Activated CD8-positive, alpha-beta memory T cell treated with anti-CD3 and anti-CD28 coated beads, Interleukin-2, amount 10 ng/mL, durations not matched to agents 7 days and 5 days (primary cell): ENCODE measurements at places on chromosomes 16 and 17. TPM values are rescaled to one million over a fixed set of nuclear protein-coding genes. Genes with fewer than 3 reads are reported as not detected.

- DNase-seq: no peak
These were observed 12.3 kb downstream of the DNAH2 start for GRCh38 chr17:7729816-7730215.

DNA sequence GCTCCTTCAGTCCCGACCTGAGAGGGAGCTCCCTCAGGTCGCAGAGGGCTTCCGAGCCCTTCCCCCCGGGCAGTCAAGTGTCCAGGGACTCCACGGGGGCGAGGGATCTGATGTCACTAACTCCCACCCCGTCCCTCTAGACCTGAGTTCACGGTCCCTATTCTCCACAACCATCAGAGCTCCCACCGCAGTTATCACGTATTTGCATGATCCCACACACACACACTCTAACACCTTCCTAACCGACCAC, 3.7 kb upstream of the PER1 start:
- no peak for DNase-seq

DNA sequence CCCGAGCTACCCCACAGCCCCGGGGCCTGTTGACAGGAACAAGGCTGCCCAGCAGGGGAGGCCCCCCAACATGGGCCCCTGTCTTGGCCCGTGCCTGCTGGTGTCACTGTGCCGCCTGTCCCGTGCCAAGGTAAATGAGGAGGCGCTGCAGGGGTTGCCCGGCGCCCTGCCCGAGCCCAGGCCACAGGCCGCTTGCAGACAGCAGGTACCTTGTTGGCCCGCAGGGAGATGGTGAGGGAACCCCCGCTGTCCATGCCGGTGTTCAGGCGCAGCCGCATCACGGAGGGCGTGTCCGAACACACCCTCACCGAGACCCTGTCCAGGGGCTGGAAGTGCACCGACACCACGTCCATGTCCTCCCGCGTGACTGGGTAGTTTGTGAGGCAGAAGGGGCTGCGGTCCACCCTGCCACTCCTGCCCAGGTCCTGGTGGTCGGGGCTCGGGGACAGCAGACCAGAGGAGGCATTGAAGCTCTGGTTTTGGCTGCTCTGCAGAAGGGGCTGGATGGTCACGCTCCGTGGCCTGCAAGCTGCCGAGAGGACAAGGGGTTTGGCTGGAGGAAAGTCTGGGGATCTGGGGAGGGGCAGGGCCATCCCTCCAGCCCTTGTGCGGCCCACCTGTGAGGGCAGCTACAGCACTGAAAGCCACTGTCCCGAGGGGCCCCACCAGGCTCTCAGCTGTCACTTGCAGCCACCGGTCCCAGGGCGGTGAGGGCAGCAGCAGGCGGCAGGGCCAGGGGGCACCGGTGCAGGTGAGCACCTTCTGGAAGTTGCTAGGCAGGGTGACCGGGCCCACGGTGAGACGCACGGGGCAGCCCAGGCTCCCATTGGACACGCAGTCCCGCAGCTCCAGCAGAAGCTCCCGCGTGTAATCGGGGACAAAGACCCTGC, 5.6 kb downstream of the PGAP6 start:
- peak; percentile 39 for DNase-seq

GRCh38 chr16:46583036-46583435, 38.1 kb downstream of the SHCBP1 start:
- no peak for DNase-seq

DNA sequence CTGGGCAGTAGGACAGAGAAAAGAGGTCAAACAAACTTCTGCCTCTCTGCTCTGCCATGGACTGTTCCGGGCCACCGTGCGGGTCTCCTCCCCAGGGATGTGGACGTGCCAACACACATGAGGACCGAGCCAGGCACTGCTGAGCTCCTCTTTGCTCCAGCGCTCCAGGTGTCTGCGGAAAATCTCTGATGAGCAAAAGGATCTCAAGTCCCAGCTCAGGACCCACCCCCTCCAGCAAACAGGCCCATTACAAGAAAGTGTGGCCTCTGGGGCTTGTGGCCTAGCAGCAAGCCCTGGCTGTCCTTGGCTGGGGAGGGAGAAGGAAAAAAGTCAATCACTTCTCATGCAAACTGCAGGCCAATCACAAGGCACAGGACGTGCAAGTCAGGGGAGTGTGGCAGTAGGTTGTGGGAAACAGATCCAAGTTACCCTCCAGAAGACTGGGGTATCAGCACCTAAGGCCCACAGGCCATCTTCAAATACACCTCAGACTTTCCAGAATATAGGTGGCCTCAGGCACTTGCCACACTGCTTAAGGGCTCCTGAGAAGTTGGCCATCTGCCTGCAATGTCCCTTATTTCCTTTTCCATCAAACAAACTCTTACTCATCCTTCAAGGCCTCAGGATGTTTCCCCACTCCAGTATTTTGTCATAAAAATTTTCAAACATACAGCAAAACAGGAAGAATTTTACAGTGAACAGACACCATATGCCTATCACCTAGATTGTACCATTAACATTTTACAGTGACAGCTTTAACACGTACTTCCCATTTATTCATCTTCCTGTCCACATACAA, 36.0 kb upstream of the SREBF1 start:
- no peak for DNase-seq

DNA sequence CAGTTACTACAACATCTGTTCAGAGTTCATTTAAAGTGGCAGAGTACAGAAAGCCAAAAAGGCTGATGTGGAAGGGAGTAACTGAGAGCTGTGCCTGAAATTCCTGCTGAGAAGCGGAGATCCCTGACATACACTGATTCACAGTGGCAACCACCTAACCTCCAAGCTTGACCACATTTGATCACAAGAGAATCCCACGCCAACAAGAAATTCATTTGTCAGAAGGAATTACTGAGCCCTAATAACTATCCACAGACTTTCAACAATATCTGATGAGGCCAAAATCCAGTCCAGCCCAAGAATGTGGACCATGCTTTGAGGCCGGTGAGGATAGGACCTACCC, 168.5 kb upstream of the RPH3AL start:
- DNase-seq: no peak

DNA sequence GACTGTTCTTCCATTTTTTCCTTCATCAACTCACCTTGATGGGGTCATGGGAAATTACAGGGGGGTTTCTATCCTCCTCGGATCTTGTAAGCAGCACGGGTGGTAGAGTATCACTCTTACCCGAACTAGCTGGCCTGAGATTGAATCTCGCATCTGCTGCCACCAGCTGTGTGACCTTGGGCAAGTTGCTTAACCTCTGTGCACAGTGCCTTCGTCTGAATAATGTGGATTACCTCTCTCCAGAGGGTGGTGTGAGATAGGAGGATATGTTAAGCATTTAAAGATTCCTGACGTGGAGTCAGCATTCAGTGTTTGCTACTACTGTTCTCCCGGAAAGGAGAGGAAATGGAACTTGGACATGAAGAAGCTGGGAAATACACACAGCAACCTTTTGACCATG, 24.4 kb downstream of the LASP1 start:
- no peak for DNase-seq

DNA sequence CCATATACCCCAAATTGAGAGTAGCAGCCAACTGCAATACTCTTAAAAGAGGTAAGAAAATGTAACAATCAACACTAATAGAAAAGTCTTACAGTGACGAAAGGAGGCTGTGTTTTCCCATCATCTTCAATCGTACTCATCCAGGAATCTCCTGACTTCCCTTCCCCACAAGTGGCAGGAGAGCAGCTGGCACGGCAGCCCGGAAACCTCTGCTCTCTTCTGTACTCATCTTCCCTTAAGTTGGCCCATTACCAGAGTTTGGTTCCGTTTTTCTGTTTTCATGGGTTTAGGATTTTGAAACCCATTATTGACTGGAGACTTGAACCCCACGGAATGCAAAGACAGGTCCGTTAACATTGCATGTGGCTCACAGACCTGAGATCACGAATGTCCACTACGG, 11.7 kb upstream of the CD300H start:
- no peak for DNase-seq

- no peak for DNase-seq
These were observed 107.0 kb downstream of the ZFHX3 start for GRCh38 chr16:72940886-72941285.

GRCh38 chr16:15450624-15451023, 16.2 kb downstream of the BMERB1 start:
- no peak for DNase-seq

DNA sequence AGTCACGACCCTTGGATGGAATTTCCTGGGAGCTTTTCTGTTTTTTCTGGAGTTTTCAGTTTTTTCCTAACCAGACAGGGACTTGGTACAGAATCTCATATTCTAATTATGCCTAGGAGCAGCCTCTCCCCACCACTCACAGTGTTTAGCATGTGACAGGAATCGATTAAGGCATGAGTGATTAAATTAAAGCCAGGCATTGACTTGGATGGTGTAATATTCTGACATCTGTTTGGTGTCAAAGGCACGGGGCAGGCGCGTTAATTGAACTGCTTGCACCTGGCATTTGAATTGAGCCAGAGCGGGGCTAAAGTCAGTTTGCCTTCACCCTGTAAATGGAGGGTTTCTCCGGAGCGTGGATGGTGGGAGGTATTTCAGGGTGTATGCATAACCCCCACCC, 11.9 kb downstream of the MAPT start:
- no peak for DNase-seq

DNA sequence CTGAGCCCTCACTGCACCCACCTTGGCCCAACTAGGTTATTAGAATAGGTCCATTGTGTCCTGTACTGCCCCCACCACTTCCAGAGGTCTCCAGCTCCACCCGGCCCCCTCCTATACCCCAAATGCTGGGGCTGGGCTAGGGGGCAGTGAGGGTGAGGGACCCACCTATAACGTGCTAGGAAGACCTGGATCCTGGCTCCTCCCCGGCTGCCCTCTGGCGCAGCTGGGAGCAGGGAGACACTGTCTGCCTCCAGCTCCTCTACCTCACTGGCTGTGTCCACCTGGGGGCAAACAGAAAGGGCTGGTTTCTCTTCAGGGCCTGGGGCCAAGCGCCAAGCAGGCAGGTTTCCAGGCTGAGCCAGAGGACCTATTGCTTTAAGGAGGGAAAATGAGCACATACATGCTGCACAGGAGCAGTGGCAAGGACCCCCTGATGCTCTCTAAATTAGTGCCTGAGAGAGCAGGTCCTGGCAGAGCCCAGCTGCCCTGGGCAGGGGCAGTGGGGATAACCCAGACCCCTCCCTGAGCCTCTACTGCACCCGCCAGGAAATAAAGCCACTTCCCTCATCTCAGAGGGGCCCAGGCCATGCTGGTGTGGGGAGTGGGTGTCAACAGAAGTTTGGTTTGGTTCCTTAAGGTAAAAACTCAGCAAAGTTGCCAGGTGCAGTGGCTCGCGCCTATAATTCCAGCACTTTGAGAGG, 12.2 kb downstream of the TSPOAP1 start:
- peak; percentile 38 for DNase-seq

DNA sequence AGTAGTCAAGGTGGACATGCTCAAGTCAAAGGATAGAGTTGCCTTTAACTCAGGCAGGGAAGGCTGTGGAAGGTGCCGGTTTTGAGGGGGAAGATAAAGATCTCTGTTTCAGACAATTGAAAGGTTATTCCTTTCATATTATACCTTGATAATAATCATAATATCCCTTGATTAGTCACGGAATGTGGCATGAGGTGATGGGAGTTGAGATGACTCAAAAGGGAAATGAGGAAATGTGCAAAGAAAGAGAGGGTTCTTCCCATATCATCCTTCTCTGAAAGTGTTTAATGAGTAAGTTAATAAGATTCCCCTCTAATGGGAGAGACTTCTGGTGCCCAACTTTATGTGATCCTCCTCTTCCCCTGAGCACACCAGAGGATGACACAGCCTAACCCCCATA, 43.1 kb upstream of the HS3ST2 start:
- DNase-seq: no peak

GRCh38 chr16:5763176-5763575, 665.6 kb upstream of the EEF2KMT start:
- DNase-seq: no peak

DNA sequence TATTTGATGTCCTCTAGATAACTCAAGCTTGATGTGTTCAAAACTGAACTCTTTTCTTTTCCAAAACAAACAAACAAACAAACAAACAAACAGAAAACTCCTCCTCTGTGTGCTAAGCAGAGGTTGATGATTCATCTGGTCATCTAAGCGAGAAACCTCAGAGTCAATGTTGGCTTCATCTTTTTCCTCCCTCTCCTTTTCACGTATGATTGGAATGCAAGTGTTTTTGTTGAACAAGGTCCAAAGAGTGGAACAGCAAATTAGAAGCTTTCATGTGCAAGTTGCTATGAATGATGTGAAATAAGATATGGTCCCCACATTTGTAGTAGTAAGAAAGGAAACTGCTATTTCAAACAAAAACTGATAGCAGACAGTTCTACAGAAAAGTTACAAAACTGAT, 52.5 kb downstream of the TBX4 start:
- no peak for DNase-seq

DNA sequence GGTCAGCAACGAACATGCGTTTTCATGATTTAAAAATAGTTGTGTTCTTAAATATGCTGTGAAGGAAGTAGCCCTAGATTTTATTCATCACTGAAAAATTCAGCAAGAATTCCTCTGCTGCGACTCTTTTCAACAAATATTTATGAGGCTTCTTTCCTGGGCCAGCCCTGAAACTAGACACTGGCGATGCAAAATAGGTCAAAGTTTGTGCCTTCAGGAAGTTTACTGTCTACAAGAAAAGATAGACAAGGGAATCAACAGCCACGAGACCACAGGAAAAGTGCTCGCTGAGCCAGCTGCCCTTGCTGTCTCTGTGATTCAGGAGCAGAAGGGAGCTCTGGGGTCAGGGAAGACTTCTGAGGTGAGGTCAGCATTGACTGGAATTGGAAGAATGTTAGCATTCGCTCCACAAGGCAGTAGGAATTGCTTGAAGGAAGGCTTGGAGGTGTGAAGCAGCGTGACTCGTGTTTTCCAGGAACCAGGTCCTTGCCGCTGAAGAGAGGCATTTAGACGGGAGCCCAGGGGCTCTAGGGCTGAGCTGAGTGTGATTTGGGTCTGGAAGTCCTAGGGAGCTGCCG, 1.9 kb upstream of the RPL26 start:
- no peak for DNase-seq

GRCh38 chr17:63423251-63423950, 22.7 kb downstream of the CYB561 start:
- DNase-seq: no peak

- no peak for DNase-seq
These were observed 52.4 kb upstream of the NLK start for GRCh38 chr17:27990100-27990499.

GRCh38 chr17:45841186-45841585, 3.5 kb upstream of the SPPL2C start:
- no peak for DNase-seq

- DNase-seq: no peak
These were observed 71.6 kb downstream of the RAI1 start for GRCh38 chr17:17752821-17753321.

GRCh38 chr16:53612003-53612402, 91.7 kb downstream of the RPGRIP1L start:
- DNase-seq: no peak

FSCN2 gene
- 0.41 TPM for total RNA-seq

TLCD1 gene
- 5.6 TPM for total RNA-seq

ZNF423 gene
- not detected for total RNA-seq

SLC38A8 gene
- total RNA-seq: not detected

PRR11 gene
- total RNA-seq: 69.8 TPM

FNDC8 gene
- total RNA-seq: not detected

DNAAF1 gene
- total RNA-seq: not detected

HELZ gene
- 102 TPM for total RNA-seq

ENGASE gene
- total RNA-seq: 42.9 TPM

TBX2 gene
- not detected for total RNA-seq

GLP2R gene
- not detected for total RNA-seq

SPN gene
- 329 TPM for total RNA-seq

TMEM106A gene
- total RNA-seq: 13.8 TPM

TNFRSF17 gene
- not detected for total RNA-seq

FGF11 gene
- 4.1 TPM for total RNA-seq
